ENCODE measurements at places on chromosomes 5 and 9. TPM values are rescaled to one million over a fixed set of nuclear protein-coding genes. Genes with fewer than 3 reads are reported as not detected.

DNA sequence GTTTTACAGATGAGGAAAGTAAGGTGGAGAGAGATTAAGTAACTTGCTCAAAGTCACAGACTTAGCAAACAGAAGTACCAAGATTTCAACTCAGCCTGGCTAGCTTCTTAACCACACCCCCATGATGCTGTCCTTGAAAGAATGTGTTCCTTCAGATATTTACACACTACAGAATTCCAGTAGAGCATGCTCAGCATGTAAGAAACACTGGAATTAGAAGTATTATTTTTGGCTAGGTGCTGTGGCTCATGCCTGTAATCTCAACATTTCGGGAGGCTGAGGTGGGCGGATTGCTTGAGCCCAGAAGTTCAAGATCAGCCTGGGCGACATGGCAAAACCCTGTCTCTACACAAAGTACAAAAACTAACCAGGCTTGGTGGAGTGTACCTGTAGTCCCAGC lies 142.4 kb downstream of the EDIL3 start:
- no peaks in the 10 kb centered on the region for H3K27me3 ChIP-seq
- H3K4me1 ChIP-seq = no peaks in the 10 kb centered on the region
- no peaks in the 10 kb centered on the region for H3K36me3 ChIP-seq
- no peak overlapping the region for H3K4me3 ChIP-seq
- DNase-seq = no peak

EGFLAM gene
- 1.6 TPM for total RNA-seq

SH3GL2 gene
- not detected for total RNA-seq

CCDC183 gene
- total RNA-seq = 0.37 TPM

CDC25C gene
- 13.3 TPM for total RNA-seq

DNA sequence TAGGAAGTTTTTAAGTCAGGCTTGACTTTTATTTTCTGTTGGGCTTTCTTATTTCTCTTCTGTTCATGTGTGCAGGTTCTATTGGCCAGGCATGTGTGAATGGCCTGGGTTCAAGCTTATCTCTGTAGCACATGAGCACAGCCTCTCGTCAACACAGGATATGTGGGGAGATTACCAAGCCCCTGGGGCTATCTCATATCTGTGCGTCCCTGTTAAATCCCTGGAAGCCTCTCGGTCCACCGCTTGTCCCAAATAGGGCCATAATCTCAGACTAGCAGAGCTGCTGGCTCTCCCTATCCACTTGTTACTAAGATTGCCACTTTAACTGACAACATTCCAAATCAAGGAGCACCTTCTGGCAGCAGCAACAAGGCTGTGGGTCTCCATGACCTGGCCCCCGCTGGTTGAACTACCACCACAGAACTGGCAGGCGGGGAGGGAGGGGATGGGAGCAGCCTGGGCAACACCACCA lies 28.4 kb upstream of the EBF1 start:
- DNase-seq = no peak
- no peaks in the 10 kb centered on the region for H3K4me1 ChIP-seq
- peaks cover 2% of the 10 kb centered on the region for H3K27me3 ChIP-seq
- H3K4me3 ChIP-seq = no peak overlapping the region
- H3K27ac ChIP-seq = no peak overlapping the region

AMBP gene
- not detected for total RNA-seq

DNA sequence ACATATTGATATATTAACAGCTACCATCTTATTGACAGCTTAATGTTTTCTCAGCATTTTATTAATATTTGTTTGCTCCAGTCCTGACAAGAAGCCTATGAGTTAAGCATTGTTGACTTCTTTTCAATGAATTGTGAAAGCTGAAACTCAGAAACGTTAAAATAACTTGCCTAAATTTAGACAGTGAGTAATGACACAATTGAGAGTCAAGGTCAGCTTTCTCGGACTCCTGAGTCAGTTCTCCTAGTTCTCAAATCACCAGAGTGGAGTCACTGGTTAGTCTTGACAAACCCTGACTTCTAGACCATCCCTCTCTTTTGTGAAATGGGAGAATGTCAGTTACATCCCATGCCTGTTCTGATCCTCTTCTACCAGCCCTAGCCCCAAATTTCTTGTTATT lies 222.7 kb upstream of the ACO1 start:
- H3K4me1 ChIP-seq = no peaks in the 10 kb centered on the region
- no peaks in the 10 kb centered on the region for H3K36me3 ChIP-seq
- DNase-seq = no peak
- no peak overlapping the region for H3K4me3 ChIP-seq
- no peaks in the 10 kb centered on the region for H3K27me3 ChIP-seq

GRCh38 chr9:114093031-114093471 lies 6.0 kb downstream of the KIF12 start:
- no peak for DNase-seq
- no peak overlapping the region for H3K4me3 ChIP-seq
- H3K36me3 ChIP-seq = no peaks in the 10 kb centered on the region
- H3K27ac ChIP-seq = no peak overlapping the region
- peaks cover 2% of the 10 kb centered on the region for H3K27me3 ChIP-seq

DNA sequence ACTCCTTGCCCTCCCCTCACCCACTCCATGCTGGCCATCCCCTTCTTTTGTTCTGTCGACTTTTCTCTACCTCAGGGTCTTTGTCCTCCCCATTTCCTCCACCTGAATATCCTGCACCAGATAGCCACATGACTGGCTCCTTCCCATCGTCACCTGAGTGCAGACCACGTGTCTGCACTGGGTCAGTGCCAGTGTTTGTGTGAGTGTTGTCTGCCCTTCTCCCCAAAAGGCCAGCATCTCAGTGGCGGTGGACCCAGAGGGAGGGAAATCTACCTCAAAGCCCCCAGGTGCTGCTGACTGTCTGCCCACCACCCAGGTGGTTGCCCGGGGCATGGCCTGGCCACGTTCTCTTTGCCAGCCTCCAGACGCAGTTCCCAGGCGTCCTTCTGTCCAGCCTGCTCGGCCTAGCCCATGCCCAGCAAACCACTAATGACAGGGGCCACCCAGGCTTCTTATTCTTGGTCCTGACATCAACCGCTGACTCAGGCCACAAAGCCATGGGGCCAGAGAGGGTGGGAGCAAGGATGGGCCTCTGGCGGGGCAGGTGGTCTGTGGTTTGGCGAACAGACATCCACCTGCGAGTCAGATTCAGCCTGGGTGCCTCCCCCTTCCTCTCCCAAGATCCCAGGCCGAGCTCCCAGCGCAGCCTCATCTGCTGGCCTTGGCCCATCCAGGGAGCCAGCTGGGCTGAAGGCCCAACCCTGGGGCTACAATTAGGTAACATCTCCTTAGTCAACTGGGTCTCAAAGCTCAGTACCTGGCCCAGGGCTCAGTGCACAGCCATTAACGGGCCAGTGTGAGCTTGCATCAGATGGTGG lies 5.5 kb upstream of the NINJ1 start:
- no peak overlapping the region for H3K27ac ChIP-seq
- DNase-seq = no peak
- H3K4me3 ChIP-seq = no peak overlapping the region
- no peaks in the 10 kb centered on the region for H3K36me3 ChIP-seq
- peaks cover 7% of the 10 kb centered on the region for H3K4me1 ChIP-seq

DNA sequence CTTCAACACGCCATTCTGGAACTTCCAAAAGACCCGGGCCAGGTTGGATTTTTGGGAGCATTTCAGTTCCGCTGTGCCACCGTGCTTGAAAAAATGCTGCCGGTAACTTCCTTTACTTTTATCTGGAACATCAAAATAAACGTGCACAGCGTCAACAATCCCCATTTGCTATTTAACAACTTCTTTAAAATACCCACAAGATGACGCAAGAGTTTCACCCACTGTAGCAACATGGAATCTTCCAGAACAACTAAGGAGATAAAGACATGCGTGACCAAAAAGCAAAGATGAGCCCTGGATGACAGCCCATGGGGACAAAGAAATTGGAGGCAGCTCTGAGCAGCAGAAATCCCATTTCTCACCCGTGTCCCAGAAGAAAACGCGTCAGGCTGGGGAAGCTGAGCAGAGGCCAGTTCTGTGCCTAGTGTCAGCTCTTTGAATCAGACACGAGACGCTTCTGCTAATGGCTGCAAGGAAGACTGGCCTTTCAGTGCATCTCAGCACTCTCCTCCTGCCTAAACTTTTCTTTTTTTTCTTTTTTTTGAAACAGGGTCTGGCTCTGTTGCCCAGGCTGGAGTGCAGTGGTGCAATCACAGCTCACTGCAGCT lies 61.3 kb downstream of the SECISBP2 start:
- no peak for DNase-seq
- no peak overlapping the region for H3K4me3 ChIP-seq
- no peaks in the 10 kb centered on the region for H3K4me1 ChIP-seq
- no peak overlapping the region for H3K27ac ChIP-seq
- no peaks in the 10 kb centered on the region for H3K36me3 ChIP-seq

DNA sequence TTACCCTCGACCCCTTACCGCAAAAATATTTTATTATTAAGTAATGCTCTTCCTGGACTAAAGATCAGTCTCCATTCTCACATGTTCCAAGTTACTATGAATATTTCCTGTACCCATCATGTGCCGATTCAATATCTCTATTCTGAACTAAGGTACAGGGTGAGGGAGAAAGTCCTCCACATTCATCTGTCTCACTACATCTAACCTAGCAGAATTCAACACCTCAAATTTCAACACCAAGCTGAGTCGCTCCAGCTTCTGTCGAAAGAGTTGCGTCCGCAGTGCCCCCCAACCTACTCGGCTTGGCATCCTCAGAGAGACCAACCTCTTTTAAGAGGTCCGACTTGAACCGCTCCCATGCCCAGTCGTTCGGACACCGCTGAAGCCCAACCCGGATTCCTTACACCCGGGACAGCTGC lies 1.0 kb downstream of the CERT1 start:
- peak overlapping the region; percentile 54 for H3K27ac ChIP-seq
- DNase-seq = no peak
- peak overlapping the region; percentile 96 for H3K4me3 ChIP-seq
- H3K27me3 ChIP-seq = no peaks in the 10 kb centered on the region
- peaks cover 22% of the 10 kb centered on the region for H3K4me1 ChIP-seq
- H3K36me3 ChIP-seq = no peaks in the 10 kb centered on the region

DNA sequence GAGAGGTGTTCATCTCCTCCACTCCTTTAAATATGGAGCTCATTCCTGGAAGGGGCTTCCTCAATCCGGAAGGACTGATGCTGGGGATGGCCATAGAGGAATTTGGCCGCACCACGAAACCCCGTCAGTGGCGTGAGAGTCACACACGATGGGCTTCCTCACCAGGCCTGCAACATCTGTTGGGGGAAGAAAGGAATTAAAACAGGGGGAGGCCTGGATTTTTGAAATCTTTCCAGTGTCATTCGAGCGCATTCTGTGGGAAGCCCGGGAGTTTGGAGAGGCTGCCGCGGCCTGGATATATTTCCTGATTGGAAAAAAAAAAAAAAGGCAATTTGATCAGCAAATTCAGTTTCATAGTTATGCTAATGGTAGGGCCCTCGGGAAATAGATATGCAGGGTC lies 76.3 kb upstream of the ORM1 start:
- no peaks in the 10 kb centered on the region for H3K27me3 ChIP-seq
- no peak overlapping the region for H3K4me3 ChIP-seq
- no peak for DNase-seq
- H3K4me1 ChIP-seq = no peaks in the 10 kb centered on the region
- H3K27ac ChIP-seq = no peak overlapping the region
- peaks cover 4% of the 10 kb centered on the region for H3K36me3 ChIP-seq

DNA sequence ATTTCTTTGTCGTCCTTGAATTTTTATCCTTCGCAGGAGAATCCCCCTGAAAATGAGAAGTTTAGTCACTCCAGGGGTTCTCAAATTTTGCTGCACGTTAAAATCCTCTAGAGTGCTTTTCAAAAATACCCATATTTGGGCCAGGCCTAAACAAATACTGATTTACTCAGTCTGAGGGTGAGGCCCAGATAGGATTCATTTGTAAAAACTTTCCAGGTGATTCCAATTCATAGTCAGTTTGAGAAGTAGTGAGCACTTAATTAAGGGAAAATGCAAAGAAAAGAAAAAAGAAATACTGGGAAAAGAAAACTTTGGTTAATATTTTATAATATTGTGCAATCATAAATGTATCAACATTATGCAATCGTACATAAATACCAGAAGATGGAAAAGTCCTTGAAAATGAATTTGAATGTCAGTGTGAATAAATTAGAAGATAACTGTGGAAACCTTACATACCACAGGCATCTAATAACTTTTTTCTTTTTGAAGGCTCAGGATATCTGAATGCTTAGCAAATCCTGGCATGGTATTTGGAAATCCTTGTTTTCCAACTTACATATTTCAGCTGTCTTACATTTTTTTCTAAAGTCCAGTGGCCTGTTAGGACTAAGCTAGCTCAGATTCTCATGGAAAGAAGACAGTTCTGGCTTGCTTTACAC lies 116.5 kb upstream of the DAPK1 start:
- no peak overlapping the region for H3K4me3 ChIP-seq
- H3K27ac ChIP-seq = no peak overlapping the region
- no peak for DNase-seq
- H3K36me3 ChIP-seq = no peaks in the 10 kb centered on the region

- no peak overlapping the region for H3K27ac ChIP-seq
- peaks cover 3% of the 10 kb centered on the region for H3K27me3 ChIP-seq
- H3K4me1 ChIP-seq = no peaks in the 10 kb centered on the region
- DNase-seq = no peak
Measured at GRCh38 chr5:35920890-35921289, 17.5 kb downstream of the CAPSL start.

SCGB3A2 gene
- total RNA-seq = not detected

ENHO gene
- total RNA-seq = not detected

MACIR gene
- 9.6 TPM for total RNA-seq

DNA sequence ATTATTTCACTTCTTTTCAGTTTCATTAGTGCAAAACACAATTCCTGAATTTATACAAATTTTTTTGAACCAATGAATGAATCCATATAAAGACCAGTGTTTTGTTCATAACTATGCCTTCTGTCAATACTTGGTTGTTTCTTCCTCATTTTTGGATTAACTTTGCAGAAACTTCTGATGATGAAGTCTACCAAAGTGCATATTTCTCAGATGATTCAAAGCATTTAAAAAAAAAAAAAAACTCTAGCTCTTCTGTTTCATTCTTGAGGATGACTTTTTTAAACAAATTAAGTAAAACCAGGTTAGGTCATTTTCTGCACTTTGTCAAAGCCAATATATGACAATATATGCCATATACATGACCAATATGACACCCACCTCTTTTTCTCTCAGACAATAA lies 92.6 kb downstream of the CHSY3 start:
- H3K36me3 ChIP-seq = no peaks in the 10 kb centered on the region
